ENCODE measurements at places on chromosomes 16 and 17.

DNA sequence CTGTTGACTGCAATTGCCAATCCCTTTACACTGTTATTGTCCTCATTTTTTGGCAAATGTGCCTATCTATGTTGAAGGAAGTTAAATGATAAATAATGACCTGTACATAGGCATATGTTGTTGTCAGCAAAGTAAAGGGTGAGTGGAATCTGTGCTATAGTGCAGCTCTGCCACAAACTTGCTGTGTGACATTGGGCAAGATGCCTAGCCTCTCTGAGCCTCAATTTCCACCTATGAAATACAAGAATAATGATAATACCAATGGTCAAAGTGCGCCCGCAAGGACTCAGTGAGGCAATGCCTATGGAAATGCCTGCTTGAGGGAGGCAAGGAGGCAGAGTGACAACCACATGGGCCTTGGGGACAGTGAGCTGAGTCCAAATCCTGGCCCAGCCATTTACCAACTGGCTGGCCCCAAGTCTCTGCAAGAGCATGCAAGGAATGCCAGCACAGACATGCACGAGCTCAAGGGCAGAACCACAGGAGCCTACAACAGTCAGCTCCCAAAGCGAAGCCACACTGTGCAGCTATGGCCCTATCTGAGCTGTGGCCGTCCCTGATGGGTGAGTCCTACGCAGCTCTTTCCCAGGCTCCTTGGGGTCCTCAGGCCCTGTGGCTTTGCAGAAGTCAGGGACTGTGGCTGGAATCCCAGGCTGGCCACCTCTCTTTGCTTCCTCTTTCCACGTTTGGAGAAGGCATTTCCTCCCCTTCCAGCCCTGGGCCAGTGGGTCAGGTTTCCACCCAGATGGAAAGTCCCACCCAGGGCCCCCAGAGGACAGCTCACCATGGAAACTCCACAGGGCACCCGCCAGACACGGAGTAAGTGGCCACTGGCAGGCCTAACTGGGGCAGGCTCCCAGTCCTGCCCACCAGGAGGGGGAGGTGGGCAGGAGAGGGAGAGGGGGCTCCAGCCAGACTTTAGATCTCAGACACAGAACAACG lies 82.1 kb downstream of the ZNF423 start:
- DNase-seq: peak; percentile 5

GRCh38 chr17:17516941-17517720 lies 20.9 kb upstream of the RASD1 start:
- DNase-seq: no peak

DNA sequence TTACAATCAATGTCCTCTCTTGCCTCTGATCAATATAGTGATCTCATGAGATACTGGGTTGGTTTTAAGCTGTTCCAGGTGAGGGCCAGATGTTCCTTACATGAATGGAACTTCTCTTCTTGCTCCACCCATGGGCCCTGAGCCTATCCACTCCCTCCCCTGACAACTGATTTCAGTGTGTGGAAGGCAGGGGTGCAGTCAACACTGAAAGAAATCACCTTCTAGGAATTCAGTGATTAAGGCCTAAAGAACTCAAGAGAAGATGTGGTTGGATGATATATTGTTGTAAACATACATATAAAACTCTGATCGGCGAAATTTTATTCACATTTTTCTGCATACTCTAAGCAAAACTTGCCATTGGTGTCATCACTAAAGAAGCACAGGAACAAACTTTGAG lies 6.7 kb upstream of the GOSR2 start:
- DNase-seq: no peak

GRCh38 chr17:12021623-12022140 lies 1.0 kb downstream of the MAP2K4 start:
- peak; percentile 37 for DNase-seq

DNA sequence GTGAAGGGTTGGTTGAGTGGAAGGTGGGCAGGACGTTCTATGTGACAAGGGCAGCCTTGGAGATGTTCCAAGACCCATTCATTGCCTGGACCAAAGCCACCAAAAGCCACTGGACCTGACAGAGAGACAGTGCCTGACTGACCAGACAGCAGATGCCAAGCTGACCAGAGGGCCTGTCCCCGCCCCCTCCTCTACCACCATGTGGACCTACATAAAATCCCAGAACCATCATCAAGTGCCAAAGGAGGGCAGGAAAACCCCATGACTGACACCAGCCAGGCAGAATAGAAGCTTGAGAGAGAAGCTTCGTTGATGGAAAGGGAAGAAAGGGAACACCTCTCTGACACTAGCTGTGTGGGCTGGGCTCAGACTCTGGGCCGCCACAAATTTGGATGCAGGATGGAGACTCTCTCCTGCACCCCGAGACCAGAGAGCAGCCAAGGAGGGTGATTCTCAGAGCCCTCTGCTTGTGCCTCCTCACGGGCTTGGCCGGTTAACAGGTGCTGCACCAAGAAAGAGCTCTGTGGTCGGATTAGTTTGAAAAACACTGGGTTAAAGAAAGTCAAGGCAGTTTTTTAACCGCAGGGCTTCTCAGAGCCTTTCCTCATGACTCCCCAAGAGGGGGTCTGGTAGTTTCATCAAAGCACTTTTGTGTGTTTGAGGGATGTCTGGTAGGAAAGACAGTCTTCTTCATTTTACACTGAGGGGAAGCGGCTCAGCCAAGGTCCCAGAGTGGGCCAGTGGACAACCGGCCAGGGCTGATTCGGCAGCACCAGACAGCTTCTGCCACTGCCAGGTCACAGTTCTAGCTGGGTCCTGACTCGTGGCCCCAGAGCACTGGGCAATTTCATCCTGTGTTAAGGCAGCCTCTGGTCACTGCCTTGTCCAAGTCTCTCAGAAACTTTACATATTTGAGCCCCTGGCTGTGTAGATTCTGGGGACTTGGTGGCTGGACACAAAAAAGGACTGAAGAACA lies 1.7 kb downstream of the TNFRSF13B start:
- no peak for DNase-seq

- DNase-seq: no peak
These were observed 10.4 kb downstream of the CALB2 start for GRCh38 chr16:71368958-71369357.

DNA sequence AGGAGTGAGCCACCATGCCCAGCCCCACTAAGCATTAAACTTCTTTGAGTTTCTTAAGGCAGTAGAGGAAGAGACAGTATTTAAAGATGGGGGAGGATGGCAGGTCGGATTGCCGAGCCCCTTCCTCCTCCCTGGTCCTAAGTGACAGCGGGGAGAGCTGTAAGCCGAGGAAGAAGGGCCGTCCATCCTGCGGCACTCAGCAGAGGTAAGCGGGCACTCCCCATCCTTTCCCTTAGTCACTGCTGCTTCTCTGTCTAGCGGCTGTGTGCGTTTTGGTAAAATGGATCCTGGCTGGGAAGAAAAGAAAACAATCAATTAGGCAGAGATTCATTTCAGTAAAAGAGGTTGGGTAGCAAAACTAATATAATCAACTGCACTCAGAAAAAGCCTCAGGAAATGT lies 13.9 kb downstream of the DNAAF1 start:
- peak; percentile 34 for DNase-seq

GRCh38 chr16:64826374-64826773 lies 295.5 kb downstream of the CDH11 start:
- DNase-seq: no peak

DNA sequence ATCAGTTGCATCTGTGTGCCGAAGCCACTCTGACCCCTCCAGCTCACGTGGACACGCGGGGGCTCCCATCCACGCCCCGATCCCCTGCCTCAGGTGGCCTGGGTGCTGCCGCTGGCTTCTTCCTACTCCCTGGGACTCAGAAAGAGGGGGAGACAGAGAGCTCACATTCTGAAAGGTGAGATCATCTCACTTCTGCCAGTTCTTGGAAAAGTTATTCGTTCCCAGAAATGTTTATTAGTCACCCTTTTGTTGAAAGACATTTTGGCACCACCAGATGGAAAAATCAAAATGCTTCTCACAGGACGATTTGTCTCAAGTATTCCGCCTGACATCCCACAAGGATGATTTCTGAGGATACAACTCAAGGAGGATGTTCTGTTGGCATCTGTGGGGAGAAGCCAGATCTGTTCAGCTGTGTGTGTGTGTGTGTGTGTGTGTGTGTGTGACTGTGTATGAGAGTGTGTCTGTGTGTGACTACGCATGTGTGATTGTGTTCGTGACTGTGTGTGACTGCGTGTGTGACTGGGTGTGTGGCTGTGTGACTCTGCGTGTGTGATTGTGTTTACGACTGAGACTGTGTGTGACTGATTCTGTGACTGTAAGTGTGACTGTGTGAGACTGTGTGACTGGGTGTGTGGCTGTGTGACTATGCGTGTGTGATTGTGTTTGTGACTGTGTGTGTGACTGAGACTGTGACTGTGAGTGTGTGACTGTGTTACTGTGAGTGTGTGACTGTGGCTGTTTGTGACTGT lies 207.3 kb downstream of the NTN1 start:
- DNase-seq: no peak
